ENCODE measurements at places on chromosomes 16 and 17.

GRCh38 chr17:47629826-47630225, 19.9 kb upstream of the KPNB1 start:
- no peak for DNase-seq

DNA sequence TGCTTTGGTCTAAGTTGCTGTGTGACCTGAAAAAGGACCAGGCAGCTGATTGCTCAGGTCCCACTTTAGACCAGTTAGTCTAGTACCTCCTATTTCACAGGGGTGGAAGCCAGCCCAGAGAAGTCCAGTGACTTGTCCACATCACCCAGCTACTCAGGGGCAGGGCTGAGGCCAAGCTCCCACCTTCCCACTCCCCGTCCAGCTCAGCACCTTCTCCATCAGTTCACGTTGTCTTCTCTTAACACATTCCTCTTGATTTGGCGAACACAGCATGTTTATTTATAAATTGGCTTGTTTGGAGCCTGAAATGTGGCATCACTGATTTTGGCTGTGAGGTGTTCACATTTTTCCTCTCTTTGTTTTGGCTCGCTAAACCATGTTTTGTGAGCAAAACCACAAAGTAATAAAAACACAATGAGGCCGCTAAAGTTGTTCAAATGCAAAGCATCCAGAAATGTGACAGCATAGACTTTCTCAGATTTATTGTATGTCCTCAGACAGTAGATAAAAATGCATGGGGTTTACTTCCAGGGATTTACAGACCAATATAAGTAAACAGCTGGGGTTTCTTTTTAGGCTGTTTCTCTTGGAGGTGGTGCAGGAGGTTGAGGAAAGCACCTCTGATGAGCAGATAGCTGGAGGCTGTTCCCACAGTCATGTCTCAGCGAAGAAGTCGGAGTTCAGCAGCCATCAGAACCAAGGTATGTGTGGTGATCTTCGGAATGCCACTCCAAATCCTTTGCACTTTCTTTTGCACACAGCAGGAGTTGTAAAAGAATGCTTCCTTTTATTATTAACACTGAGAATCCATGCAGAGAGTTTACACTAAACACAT, 88.4 kb downstream of the PLXDC1 start:
- DNase-seq: no peak

DNA sequence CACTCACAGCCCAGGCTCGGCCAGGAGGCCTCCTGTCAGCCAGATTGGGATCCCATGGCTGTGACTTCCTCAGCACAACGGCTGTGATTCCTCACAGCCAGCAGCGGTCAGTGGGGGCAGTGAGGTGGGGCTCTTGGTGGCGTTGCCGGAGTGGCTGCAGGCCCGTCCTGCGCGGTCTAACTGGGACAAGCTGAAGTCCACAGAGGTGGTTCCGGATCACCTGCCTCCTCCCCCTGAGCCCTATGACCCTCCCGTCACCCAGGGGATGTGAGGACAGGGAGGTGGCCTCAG, 34.4 kb upstream of the MLKL start:
- DNase-seq: no peak

DNA sequence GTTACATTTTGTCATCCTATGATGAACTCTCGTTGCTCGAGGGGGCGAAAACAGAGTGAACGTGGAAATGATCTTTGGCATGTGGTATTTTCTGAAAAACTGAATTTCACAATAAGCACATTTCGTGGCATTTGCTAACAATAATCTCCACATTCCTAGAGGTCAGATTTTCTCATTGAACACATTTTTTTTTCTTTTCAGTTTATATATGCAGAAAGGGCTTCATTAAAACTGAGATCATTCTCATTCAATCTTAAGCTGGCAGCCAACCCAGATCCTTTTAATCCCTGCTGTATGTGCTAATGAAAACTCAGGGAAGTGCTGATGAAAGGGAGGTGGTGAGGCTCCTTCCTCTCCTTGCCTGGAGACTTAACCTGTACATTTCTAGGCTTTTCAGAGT, 52.6 kb downstream of the PRKCA start:
- no peak for DNase-seq

GRCh38 chr16:11353158-11353557, 7.9 kb downstream of the RMI2 start:
- no peak for DNase-seq

DNA sequence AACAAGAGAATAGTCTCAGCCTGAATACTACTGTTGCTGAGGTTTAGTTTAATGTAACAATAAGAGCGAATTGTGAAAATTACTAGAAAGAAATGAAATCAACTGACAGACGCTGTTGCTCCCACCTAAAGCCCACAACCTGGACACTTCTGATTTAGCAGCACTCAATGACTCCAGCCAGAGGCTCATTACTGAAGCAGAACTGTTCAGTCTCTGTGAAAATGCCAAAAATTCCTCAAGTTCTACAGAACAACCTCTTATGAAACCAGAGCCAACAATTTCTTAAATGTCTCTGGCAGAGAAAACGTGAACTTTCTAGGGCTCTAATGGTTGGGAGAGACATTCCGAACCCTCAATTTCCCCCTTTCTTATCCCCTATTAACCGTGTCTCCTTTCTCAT, 9.9 kb downstream of the PSME3IP1 start:
- DNase-seq: no peak

GRCh38 chr16:65410801-65411200, 288.9 kb upstream of the CDH11 start:
- no peak for DNase-seq

- no peak for DNase-seq
Measured at GRCh38 chr17:73112246-73112645, 19.8 kb upstream of the SLC39A11 start.

- no peak for DNase-seq
Measured at GRCh38 chr17:49964769-49965523, 4.0 kb upstream of the DLX4 start.

DNA sequence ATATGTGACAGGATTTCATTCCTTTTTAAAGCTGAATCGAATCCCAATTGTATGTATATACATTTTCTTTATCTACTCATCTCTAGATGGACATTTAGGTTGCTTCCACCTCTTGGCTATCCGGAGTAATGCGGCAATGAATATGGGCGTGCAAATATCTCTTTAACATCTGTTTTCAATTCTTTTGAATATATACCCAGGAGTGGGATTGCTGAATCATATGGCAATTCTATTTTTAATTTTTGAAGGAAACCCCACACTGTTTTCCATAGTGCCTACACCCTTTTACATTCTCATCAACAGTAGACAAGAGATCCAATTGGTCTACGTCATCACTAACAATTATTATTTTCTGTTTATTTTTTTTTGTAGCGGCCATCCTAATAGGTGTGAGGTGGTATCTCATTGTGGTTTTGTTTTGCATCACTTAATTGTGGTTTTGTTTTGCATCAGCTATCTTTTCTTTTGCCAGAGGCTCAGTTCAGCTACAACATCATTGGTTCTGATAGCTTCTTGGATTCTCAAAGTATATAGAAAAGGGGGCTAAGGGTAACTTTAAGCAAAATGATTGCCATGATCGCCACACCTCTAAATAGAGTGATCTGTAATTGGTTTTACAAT, 25.6 kb upstream of the MAP2K6 start:
- DNase-seq: no peak

GRCh38 chr17:5418858-5419355, 555 bp downstream of the NUP88 start:
- no peak for DNase-seq

DNA sequence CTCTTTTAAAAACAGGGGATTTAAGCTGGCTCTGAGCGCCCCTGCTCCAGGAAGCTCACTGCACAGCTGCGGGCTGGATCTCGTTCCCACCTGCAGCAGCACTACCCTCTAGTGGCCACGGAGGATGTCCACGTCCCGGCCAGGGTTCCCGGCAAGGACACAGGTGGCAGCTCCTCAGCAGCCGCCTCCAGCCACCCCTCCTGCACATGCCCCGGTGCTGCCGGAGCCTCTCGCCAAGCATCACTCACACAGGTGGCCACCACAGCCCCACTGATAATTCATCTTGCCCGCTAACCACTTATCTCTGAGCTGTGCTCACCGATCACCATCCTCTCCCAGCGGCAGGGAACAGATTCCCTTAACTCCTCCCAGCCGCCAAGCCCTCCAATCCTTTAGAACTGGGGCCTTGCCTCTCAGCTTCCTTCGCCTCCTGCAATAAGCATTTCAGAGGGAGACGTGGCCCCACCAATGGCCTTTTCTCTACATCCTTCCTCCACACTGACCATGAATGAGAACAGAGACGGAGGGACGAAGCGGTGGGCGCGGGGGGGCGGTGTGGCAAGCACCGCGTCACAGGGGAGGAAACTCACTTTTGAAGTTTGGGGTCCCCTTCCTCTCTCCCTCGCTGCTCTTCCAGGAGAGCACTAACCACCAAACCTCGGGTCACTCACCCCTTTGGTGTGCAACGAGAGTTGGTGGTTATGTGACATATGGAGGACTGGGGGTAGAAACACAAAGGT, 222.1 kb downstream of the RBFOX3 start:
- peak; percentile 65 for DNase-seq

DNA sequence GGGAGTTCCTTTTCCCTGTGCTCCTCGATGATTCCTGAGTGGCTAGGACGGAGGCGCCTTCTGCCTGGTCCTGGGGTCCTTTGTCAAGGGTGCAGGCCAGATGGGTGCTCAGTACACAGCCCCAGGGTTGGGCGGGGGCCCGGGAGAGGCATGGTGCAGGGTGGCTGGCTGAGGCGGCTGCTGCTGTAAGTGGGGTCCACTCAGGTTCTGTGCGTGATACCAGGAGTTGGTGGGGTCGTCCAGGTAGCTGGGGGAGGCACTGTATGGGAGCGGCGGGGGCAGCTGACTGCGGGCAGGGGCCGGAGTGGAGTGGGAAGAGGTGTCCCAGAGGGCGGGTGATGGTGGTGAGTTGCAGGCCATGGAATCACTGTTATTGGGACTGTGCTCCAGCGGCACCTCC, 3.6 kb downstream of the DLX3 start:
- DNase-seq: no peak

DNA sequence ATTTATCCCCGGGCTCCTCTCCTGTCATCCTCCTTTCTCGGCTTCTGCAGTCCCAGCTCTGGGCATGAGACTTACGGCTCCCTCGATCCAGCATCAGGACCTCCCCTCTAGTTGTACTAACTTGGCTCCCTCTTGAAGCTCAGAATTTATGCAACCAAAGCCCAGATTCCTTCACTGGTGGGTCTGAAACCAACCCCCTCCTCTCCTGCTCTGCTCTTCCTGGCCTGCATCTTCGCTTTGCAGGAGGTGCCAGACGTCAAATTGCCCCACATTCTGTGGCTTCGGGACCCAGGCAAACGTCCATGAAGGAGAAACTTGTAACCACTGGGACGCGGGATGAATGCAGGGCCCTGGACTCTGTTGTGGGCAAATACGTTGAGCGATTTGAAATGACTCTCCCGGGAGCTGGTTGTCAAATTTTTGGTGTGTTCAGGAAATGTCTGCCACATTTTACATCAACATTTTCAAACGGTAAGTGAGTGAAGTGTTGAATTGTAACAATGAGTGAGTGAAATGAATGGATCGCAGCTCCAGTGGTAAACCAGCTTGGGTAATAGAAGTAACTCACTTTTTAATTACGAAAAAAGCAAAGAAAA, 29.3 kb upstream of the ELAC2 start:
- DNase-seq: no peak

- no peak for DNase-seq
Measured at GRCh38 chr16:3161235-3162018, 26.6 kb upstream of the OR1F1 start.

DNA sequence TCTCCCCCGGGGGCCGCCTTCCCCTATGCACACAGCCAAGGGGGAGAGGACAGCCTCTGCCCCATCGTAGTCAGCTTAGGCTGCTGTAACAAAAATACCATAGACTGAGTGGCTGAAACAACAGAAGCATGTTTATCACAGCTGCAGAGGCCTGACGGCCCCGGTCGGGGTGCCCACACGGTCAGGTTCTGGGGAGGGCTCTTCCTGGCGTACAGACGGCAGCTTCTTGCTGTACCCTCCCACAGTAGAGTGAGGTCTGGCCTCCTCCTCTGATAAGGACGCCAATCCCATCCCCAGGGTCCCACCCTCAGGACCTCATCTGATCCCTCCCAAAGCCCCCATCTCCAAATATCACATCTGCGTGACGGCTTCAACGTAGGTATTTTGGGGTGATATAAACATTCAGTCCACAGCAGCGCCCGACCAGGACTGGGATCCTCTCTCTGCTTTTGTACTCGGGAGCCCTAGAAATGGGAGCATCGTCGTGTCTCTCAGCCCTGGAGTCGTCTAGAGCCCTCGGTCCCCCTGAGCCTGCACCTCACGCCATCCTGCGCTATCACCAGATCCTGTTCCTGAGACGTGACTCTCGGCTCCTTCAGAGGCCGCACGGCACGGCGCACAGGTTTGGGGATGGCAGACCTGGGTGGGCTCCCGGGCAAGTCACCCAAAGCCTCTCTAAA, 67.8 kb downstream of the RPH3AL start:
- DNase-seq: no peak

GRCh38 chr16:82716361-82716855, 89.6 kb downstream of the CDH13 start:
- no peak for DNase-seq

- no peak for DNase-seq
Measured at GRCh38 chr16:52247737-52248136, 299.2 kb downstream of the TOX3 start.

DNA sequence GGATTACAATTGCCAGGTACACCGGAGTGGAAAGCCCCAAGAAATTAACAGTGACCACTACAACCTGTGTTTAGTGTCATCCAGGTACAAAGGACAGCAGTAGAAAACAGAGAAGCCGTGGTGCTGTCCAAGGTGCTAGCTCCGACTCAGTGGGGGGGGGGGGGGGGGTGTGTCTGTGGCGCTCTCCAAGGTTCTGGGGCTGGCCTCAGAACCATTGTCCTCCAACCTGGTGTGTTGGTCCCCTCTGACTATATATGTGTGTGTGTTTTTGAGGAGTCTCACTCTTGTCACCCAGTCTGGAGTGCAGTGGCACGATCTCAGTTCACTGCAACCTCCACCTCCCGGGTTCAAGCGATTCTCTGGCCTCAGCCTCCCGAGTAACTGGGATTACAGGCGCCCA, 5.8 kb upstream of the ZNF23 start:
- no peak for DNase-seq

- no peak for DNase-seq
Measured at GRCh38 chr17:42538482-42538881, 2.4 kb downstream of the NAGLU start.

DNA sequence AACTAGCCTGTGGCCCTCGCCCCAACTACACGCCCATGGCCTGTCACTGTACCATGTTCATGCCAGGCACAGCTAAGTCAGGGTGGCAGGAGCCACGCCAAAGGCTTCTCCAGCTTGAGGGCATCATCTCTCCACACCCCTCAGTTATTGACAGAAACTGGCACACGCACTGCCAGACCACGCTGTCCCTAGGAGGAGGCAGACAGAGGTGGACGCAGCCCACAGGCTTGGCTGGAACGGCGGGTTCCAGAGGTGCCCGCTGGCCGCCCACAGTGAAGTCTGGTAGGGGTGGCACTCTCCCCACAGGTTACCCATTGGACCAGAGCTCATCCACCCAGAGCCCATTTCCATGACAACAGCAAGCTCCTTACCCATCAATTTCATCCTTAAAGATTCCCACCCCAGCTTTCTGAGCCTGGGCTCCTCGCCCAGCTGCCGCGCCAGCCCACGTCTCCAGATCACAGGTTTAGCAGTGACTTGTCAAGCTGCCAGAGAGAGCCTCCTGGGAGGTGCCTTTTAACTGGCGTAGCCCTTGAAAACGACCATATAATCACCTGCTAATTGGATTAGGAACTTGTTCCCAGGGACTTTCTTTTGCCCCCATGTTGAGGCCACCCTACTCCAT, 27.9 kb downstream of the RPRML start:
- peak; percentile 15 for DNase-seq

All from NCI-H1092 (cell line).